Omental fat pad (tissue), 4 donors: ENCODE measurements at places on chromosomes 4 and X.

DNA sequence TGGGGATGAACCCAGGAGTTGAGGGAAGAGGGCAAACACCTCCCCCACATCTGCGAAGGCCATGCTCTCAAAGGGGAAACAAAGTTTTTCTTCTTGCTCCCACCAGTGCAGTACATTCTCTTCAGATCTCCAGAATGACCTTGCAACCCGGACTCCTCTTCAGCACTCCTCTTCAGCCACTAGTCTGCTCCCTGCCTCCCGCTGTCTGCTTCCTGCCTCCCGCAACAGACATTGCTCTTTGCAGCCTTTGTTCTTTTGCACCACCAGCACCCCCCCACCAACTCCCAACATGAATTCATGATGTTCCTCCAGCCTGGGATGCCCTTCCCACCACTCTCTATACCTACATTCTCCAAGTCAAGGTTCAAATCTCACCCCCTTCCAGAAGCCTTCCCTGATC lies 32.1 kb downstream of the UTP14A start:
- no peak for DNase-seq

GRCh38 chr4:143353797-143354196 lies 17.1 kb downstream of the GAB1 start:
- no peak for DNase-seq

DNA sequence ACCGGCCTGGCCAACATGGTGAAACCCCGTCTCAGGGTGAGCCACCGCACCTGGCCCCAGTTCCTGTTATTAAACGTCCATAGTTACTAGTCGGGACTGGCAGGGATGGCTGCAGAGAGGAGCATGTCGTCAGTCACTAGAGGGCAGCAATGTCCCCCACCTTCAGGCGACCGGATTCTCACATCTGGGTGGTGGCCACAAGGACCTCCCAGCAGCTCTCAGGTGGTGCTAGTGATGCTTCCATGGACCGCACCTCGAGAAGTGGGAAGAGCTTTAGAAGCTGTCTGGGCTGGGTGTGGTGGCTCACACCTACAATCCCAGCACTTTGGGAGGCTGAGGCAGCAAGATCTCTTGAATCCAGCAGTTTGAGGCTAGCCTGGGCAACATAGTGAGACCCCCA lies 13.3 kb upstream of the IL3RA start:
- DNase-seq, result no peak

GRCh38 chrX:16039363-16039762 lies 84.0 kb upstream of the GRPR start:
- no peak for DNase-seq

DNA sequence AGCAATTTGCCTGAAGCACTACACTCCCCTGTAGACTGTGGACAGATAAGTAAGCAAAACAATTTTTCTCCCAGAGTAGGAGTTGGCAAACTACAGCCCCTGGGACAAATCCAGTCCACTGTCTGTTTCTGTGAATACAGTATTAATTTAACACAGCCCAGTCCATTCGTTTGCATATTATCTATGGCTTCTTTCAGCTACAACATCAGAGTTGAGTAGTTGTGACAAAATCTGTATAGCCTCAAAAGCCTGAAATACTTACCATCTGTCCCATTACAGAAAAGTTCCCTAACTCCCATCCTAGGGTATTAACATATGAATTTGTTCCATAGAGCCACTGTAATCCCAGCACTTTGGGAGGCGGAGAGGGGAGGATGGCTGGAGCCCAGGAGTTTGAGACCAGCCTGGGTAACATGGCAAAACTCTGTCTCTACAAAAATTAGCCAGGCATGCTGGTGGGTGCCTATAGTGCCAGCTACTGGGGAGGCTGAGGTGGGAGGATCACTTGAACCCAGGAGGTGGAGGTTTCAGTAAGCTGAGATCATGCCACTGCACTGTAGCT lies 53.0 kb downstream of the AMELX start:
- no peak for DNase-seq

DNA sequence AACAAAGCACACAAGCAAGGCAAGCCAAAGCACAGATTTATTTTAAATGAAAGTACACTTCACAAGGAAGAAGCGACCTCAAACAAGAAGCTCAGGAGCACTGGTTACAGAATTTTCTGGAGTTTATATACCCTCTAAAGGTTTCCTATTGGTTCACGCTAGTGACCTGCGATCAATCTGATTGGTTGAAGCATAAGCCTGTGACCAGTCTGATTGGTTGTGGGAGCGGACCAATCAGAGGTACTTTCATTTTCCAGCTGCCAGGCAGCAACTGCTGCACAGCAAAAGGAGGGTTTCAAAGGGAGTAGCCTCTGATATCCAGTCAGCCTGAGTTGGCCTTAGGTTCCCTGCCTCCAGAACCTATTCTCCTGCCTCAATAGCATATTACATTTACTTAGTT lies 4.6 kb upstream of the AREG start:
- DNase-seq, result no peak

DNA sequence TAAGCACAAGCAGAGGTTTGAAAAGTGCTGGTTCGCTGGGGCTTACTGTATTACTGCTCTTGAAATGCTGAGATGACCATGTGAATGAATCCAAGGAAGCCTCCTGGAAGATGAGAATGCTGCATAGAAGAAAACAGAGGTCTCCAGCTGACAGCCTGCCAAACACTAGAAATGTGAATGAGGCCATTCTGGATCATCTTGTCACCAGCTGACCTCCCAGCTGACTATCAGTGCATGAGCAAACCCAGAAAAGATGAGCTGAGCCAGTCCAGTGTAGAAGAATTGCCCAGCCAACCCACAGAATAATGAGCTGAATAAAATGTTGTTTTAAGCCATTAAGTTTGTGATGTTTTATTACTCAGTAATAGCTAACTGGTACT lies 49.1 kb upstream of the DYNLT3 start:
- no peak for DNase-seq

DNA sequence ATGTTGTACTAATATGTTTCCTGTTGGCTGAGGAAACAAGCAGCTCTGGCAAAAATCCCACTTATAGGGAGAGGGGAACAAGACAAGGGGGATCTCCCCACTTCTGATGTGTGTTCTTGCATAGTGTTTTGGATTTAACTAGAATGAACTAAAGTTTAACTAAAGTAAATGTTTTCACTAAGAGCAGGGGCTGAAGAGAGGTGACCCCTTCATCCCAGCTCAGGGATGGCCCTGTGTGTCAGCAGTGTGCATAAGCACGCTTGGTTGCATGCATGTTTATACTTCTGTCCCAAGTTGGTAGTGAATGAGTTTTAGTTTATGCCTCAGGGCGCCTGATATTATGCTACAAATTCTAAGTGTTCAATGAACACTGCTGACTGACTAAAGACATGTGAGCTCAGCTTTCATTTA lies 169.4 kb downstream of the MGST2 start:
- no peak for DNase-seq

GRCh38 chr4:38002451-38003071 lies 42.4 kb downstream of the PTTG2 start:
- no peak for DNase-seq

DNA sequence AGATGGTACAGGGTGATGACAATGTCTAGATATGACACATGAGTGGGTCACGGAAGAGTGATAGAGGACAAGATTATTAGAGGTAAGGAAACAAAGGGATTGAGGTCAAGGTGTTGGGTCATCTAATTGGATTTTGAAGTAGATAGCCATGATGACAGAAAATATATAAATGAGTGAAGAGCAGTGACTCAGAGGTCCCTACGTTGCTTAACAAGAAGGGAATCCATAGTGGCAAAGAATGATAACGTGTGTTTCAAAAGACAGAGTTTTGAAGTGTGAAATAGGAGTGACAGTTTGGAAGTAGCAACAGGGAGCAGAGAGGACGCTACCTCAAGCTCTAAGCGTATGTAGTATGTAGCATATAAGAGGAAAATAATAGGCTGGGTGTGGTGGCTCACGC lies 22.2 kb upstream of the CAMK2D start:
- no peak for DNase-seq

GRCh38 chr4:26141911-26142638 lies 178.7 kb upstream of the RBPJ start:
- DNase-seq, result no peak

GRCh38 chr4:48681856-48682255 lies 98.2 kb downstream of the FRYL start:
- no peak for DNase-seq

DNA sequence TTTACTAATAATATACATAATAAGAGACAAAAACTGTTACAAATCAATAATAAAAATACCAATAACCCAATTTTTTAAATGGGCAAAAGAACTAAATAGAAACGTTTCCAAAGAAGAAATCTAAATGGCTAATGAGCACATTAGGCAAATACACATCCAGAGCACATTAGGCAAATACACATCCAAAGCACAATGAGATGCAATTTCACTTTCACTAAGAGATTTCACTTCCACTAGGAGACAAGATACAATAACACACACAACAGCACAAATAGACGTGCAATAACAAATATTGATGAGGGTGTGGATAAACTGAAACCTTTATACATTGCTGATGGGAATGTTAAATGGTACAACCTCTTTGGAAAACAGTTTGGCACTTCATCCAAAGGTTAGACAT lies 250.7 kb downstream of the ARAP2 start:
- no peak for DNase-seq

DNA sequence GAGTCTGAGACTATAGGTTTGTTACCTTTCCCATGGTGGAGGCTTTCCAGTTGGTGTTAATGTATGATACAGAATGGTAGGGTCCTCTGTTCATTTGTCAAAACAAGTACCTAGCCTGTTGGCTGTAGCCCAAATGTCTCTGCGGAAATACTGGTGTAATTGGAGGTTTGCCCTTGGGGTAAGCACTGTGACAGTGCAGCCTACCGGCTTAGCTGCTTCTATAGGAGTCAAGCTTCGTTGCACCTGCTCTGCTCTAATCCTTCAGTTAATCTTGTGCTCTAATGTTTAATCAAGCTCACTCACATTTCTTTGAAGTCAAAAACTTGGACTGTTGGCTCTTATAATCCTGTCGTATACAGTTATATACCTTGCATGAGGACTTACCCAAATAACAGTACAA lies 203.4 kb downstream of the CCNG2 start:
- no peak for DNase-seq

GRCh38 chr4:168574581-168575295 lies 77.9 kb downstream of the PALLD start:
- DNase-seq, result no peak

- DNase-seq, result no peak
Observed at GRCh38 chr4:51965862-51966261, 54.3 kb downstream of the LRRC66 start.

- DNase-seq, result no peak
Observed at GRCh38 chr4:10299601-10300000, 157.6 kb downstream of the ZNF518B start.

GRCh38 chr4:154158361-154159155 lies 333.0 kb downstream of the DCHS2 start:
- no peak for DNase-seq

DNA sequence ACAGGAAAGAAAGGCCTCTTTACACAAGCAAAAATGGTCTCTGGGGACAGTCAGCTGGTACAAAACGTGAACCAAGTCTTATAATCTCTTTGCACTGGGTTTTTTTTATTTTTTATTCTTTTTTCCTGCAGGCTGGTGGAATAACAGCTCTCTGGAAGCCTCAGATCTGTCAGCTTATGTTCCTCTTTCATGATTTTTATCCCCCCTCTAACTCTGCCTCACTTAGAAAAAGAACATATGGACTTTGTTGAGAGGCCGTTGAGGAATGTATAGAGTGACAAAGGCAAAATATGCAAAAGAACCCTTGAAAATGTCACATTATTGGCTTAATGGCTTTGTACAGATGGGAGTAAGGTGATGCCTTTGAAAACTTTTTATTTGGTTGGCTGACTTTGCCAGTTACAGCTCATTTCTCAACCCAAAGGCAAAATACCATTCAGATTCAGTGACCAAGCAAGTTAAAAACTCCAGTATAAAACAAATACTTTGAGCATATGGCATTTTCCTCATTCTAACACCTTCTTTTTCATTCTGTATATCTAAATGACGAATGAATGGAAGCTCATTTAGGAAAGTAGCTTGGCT lies 111.1 kb downstream of the RNF150 start:
- no peak for DNase-seq

DNA sequence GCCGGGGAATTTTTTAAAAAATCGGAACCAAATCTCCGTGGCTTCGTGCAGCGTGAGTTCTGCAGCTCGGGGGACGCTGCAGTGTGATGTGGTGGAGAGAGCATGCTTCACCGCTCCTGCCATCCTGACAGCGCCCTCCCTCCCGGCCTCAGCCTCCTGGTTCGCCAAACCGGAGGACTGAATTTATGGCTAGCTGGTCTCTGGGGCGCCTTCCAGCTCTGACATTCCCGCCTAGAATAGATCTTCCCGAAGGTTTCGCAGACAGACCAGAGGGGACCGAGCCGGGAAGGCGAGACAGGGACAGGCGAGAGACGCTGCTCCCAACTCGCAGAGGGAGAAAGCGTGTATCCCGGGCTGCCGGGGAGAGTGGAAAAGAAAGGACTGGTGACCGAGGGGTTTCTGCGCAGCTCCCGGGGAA lies 25.9 kb downstream of the HOPX start:
- no peak for DNase-seq

GRCh38 chrX:129590596-129590995 lies 50.5 kb downstream of the OCRL start:
- no peak for DNase-seq

DNA sequence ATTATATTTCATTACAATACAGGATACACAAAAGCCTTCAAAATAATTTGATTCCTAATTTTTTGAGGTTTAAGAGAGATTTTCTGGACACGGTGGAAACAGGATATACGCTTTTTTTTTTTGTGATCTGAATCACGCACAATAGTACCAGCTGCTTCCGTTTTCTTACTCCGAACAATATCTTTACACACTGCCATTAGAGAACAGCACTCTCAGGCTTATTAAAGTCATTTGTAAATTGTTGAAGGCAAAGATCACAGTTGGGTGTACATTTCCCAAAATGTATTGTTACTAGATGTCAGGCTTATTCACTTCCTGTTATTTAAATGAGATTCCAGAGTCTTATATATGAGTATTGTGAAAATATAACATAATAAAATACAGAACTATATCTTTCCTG lies 71.5 kb downstream of the TMEM47 start:
- no peak for DNase-seq

GRCh38 chr4:683247-683897 lies 5.6 kb downstream of the SLC49A3 start:
- no peak for DNase-seq

DNA sequence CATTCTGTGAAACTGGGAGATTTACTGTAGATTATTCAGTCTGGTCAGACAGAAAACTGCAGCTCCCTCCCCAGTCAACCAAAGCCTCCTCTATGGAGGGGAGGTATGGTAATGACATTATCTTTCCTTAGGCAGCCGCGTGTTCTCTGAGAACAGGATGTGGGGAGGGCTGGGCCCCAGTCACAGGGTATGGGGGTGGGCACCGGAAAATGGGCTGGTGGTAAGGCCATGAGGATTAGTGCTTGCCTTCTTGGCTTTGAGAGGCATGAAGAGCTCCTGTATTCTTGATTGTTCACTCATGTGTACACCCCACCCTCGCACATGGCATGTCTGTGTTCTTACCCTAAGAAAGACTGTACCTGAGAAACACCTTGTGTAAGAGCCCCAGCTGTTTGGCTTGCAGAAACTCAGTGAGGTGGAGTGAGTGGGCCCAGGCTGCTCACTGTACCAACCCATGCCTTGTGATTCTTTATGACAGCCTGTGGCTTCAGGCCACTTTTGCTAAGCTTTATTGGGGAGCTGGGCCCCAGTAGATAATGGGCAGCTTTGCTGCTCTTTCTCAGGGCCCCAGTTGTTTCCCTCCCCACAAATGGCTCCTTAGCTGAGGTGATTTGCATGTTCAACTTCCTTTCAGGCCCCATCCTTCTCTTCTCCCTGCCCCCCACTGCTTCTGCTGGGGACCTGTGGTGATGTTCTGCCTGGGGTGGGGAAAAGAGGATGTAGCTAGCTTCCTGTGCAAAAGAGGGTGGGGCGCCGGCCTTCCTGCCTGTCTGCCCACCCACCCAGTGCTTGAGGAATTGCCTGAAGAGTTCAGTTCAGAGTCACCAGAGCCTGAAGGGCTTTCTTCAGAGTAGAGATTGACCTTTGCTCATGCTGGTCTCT lies 30.7 kb downstream of the MSN start:
- DNase-seq, result no peak
